ENCODE measurements at places on chromosomes 7 and 10. TPM values are rescaled to one million over a fixed set of nuclear protein-coding genes. Genes with fewer than 3 reads are reported as not detected.

The MMRN2 gene
- 2.8 TPM for total RNA-seq

The TAS2R39 gene
- not detected for total RNA-seq

The AGR3 gene
- total RNA-seq: 241 TPM

The BEND7 gene
- total RNA-seq: 99.2 TPM

The TRIM50 gene
- total RNA-seq: 5.4 TPM

The SPAM1 gene
- not detected for total RNA-seq

The MRPL32 gene
- total RNA-seq: 27.8 TPM

The TLX1 gene
- not detected for total RNA-seq

The CLCN1 gene
- 1.1 TPM for total RNA-seq

The HOXA7 gene
- total RNA-seq: 3.3 TPM

The SPDYE8 gene
- not detected for total RNA-seq

The FEZF1 gene
- not detected for total RNA-seq

The NME8 gene
- not detected for total RNA-seq

The ARHGAP12 gene
- 51.6 TPM for total RNA-seq

- no peak for DNase-seq
Observed at GRCh38 chr10:26446258-26446657, 8.1 kb downstream of the APBB1IP start.

DNA sequence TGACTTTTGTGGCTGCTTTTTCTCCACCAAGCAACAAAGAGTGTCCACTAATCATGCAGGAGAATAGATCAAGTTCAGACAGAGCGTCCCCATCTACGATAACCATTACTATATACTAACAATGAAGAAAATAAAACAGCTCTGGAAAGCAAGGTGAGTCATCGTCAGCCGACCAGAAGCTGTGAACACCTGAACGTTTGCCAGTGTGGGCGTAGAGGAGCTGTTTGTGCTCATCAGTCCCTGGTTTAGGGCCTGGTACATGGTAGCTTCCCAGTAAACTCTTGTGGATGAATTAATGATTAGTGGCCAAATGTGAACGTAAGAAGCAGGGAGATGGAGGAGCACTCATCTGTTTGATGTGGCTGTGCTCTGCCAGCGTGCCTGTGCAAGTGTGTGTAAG, 180.7 kb downstream of the EVX1 start:
- peak; percentile 72 for DNase-seq

- no peak for DNase-seq
Observed at GRCh38 chr7:27302590-27302989, 60.0 kb downstream of the EVX1 start.

GRCh38 chr7:27661811-27662489, 733 bp downstream of the HIBADH start:
- peak; percentile 66 for DNase-seq

GRCh38 chr7:37516664-37517063, 68.0 kb upstream of the ELMO1 start:
- no peak for DNase-seq

GRCh38 chr10:35495521-35496119, 109.5 kb upstream of the GJD4 start:
- peak; percentile 58 for DNase-seq

DNA sequence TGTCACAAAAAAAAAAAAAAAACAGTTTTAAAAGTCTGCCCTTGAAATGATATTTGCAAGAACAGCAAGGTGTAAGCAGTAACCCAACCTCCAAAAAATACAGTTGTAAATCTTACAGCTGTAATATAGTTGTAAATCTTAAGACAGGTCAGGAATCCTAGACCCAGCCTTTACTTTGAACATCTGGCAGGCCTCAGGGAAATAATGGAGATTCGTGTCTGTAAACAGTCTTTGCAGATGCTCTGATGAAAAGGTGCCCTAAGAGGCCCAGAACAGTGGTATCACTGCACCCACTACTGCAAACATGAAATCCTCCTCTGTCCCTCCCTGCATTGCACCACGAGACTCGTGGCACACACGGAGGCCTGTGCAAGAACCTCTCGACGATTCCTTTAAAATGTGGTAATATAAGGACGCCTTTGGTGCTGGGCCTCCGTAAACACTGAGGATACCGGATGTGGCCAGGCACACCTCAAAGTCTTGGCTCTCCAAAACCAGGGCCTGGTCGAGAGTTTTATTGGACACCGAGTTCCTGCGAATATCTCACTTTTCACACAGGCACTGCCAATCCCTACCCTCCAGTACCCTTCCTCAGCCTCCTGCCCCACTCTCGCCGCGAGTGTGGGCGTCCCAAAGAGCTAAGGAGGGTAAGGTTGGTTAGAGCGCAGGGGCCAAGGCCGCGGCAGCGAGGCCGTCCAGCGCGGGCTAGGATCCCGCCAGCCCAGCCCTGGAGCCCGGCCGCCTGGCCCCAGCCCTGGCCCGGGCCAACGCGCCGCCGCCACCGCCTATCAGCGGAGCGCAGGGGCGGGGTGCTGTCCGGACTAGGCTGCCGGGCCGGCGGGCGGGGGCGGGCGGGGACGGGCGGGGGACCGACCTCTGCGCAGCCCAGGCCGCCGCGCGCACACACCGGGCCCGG, at the start of gene REEP3:
Gene REEP3, plus strand, starts transcription at position 902 of the 916 bp plus-strand sequence. CDS start 145 bp downstream, outside the sequence.
- peak; percentile 80 for DNase-seq

- DNase-seq: no peak
Observed at GRCh38 chr10:7945034-7945433, 109.5 kb upstream of the GATA3 start.

GRCh38 chr7:158398750-158399149, 188.9 kb downstream of the PTPRN2 start:
- DNase-seq: no peak

- no peak for DNase-seq
Observed at GRCh38 chr7:105097619-105098018, 83.6 kb downstream of the KMT2E start.

- peak; percentile 34 for DNase-seq
Observed at GRCh38 chr10:48289501-48290238, 15.2 kb upstream of the FRMPD2 start.

- no peak for DNase-seq
Observed at GRCh38 chr7:44264221-44264931, 61.0 kb downstream of the CAMK2B start.

DNA sequence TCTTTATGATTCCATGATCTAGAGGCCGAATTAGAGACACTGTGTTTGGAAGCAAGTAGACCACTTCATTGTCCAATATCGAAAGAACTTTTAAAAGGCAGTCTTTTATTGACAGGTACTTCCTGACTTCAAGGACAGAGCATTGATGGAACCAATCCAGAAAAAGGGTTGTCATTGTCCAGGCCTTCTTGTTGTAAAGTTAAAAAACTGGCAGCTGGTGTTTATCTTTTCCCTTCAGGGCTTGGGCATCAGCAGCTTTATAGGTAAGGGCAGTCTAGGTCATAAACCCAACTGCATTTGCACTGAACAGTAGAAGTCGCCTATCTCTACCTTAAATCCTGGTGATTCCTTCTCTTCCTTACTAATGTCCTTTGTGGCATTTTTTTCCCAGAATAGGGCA, 95.6 kb downstream of the ST7 start:
- no peak for DNase-seq

DNA sequence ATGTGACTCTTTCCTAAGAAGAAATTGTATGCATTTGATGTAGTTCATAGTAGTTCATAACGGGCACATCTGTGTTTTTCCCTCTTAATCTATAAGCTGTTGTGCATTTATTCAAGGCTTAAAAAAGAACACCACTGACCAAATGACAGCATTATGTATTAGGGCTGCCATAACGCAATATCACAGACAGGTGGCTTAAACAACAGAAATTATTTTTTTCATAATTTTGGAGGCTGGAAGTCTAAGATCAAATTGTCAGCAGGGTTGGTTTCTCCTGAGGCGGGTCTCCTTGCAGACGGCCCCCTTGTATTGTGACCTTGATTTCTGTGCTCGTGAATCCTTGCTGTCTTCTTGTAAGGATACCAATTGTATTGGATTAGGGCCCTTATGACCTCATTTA, 627 bp upstream of the SSMEM1 start:
- DNase-seq: no peak

DNA sequence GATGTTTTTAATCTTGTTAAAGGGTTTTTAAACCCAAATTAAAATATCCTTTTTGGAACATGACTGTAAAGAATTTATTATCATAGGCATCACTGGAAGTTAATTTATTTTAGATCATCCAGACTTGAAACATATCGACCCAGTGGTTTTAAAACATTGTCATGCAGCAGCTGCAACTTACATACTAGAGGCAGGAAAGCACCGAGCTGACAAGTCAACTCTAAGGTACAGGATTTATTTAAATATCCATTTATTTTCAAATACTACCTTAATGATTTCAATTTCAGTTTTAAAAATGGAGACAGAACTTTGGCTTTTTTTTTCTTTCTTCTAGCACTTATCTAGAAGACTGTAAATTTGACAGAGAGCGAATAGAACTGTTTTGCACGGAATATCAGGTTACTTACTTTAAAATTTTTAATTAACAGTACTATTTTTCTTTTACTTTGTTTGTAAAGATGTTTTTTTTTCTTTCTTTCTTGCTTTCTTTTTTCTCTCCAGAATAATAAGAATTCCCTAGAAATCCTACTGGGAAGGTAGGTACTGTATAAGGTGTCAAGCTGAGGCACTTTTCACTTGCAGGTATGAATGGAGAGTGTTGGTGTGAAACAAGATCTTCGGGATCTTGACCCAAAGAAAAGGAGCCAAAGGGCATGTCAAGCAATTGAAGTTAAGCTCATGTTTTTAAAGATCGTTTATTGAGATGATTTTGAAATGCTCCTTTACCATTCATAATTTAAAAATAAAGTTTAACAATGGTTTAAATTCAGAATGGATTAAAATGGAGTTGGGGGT, 1.8 kb downstream of the COMMD3 start:
- DNase-seq: no peak

- DNase-seq: no peak
Observed at GRCh38 chr10:73922007-73922863, 11.3 kb downstream of the PLAU start.

DNA sequence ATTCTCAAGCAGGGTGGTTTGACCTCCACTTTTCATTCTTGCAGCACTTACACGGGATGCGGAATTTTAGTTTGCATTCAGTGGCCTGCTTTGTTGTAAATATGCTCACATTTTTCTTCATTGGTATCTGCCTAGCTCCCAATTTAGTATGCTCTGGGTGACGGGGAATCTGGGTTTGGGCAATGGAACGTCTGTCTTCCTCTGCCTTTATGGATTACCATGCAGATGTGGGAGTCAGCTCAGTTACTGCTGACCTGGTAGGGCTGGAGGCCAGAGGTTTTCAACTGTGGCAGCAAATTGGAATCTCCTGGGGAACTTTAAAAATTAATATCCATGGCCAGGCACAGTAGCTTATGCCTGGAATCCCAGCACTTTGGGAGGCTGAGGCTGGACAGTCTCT, 161.6 kb downstream of the CAMK1D start:
- DNase-seq: no peak

GRCh38 chr10:31263903-31264302, 55.1 kb upstream of the ZEB1 start:
- DNase-seq: no peak

GRCh38 chr7:156014808-156015207, 202.5 kb upstream of the SHH start:
- DNase-seq: no peak

DNA sequence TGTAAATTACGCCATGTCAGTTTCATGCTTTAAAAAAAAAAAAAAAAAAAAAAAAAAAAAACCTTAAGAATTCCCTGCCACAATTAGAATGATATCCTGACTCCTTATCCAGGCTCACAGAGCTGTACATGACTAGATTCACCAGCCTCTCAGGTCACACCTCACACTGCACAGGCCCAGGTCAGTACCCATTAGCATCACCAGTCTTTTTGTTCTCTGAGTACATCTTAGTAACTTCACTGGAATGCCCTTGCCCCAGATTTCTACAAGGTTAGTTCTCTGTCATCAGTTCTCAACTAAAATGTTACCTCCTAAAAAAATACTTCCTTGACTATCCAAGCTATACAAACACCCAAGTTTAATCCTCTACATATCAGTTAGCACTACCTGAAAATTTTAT, 211.0 kb downstream of the LRRN3 start:
- DNase-seq: no peak

DNA sequence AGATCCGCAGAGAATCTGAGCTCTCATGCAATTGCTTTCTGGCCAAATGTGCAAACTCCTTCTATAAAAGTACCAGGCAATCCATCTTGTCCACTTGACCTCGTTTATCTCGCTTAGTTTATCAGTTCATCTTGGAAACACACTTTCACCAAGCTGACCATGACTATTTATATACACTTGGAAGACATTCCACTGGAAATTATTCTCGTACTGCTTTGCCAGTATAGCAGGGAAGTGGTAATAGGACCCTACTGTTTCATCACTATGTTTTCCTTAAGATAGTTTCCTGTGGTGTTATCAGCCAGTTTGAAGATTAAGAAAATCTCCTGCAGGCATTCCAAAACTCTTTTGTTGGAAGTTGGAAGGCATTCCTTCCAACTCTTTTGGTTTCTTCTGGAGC, 115.3 kb upstream of the FAM171A1 start:
- DNase-seq: no peak

DNA sequence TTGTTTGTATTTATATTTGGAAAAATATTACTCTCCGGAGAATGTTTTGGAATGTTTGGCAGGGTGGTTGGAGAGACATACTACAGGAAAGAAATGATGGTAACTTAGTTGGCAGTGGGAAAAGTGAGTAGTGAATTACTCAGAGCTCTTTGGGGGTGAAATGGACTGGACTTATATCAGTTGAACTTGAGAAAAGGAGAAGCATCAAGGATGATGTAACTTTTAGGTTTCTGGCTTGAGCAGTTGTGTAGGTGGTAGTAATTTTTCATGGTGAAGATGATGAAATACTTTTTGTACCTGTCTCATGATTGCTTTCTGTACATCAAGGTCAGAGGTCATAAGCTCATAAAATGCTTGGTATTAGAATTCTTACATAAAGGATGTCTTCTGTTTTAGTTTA, 617.2 kb downstream of the AUTS2 start:
- DNase-seq: no peak

- no peak for DNase-seq
Observed at GRCh38 chr10:7306147-7306546, 104.7 kb downstream of the SFMBT2 start.

- DNase-seq: peak; percentile 80
Observed at GRCh38 chr10:102120991-102121738, 997 bp upstream of the LDB1 start.

DNA sequence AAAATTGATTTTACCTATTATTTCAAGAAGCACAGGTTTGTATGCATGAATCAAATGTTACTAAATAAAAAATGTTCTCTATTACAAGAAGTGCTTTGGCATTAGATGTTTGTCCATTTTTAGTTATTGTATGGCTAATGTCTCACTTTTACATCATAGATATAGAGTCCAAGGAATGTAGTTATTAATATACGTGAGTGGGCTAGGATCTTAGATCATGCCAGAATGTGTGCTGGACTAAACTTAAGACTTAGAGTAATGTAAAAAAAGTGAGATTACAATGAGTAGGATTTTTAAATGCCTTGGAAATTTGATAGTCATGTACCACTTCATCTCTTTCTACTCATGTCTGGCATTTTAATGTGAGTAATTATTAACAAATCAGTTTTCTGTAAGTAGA, 196.6 kb downstream of the ARL4A start:
- DNase-seq: no peak

DNA sequence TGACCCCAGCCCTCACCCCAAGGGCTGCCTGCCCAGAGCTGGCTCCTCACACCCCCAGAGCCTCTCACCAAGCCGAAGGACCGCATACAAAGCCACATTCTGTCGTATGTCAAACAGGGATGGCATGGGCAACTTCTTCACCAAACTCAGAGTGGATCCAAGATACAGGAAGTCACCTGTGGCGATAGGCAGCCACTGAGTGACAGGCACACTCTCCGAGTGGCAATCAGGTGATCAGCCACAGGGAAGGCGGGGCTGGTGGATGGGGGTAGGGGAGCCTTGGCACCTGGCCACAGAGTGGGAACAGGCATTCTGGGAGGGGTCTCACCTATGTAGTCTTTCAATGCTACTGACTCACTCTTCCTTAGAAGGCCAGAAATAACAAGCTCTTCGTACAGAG, 7.1 kb upstream of the ASB10 start:
- DNase-seq: no peak
